ENCODE measurements at places on chromosomes 2 and 18. TPM values are rescaled to one million over a fixed set of nuclear protein-coding genes. Genes with fewer than 3 reads are reported as not detected.

MRO gene
- total RNA-seq, result not detected

FOXI3 gene
- not detected for total RNA-seq

CDH20 gene
- not detected for total RNA-seq

ITGB6 gene
- total RNA-seq, result not detected

AKAIN1 gene
- not detected for total RNA-seq

SULT1C2 gene
- not detected for total RNA-seq

DNA sequence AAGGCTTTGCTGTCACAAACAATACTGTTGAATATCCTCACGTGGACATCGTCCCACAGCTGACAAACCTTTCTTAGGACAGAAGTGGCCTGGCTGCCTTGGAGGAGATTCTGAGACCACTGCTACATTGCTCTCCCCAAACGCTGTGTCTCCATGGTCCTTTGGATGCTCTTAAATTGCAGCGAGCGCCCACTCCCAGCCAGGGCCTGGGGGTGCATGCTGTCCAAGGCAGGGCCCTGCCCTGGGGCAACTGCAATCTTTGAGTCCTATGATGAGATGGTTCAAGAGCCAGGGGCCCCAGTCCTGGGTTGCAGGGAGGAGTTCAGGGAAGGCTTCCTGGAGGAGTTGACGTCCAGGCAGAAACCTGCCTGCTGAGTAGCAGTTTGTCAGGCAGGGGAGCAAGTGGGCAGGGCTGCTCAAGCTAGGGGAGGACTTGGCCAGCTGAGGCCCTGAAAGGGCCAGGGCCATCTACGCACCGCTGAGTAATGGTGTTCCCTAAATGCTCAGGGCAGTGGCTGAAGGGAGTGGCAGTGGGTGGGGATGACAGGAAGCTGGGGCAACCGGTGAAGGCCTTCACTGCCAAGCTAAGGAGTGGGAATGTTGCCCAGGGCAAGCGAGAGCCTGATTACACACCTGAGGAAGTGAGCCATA is 10.8 kb upstream of the SDC1 start:
- no peak for DNase-seq

DNA sequence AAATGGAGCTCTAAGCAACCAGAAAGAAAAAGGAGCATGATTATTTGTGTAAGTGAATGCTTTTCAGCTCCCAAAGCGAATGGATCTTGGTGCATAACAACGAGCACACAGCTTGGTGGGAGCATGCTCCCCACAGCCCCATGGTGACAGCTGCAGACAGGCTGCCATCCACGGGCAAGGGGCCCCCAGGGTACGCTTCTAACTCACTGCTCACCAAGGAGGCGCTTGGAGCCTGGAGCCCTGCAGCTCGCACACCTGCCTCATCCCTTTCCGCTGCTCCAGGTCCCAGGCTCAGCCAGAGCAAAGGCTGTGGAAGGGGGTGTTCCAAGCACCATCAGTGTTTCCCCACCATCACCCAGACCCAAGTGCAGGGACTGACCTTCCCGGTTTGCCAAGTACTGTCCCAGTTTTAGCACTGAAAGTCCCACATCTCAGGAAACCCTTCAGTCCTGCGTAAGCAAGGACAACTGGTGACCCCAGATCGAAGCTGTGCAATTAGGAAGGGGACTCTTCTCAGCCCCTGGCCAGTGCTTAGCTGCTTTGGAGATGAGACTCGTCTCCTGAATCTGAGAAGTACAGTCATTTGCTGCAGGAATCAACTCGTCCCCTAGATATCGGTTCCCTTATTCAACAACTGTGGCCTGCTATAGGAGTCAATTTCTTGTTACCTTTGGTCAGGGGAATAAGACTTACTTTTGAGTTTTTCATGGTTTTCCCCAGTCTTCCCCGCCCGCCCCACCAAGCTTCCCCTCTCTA is 50.0 kb upstream of the ATG16L1 start:
- no peak for DNase-seq

- DNase-seq, result no peak
Observed at GRCh38 chr2:146317959-146318358, 1526.9 kb upstream of the ACVR2A start.

- DNase-seq, result no peak
Observed at GRCh38 chr2:190974629-190975361, 39.2 kb downstream of the STAT1 start.

- DNase-seq, result no peak
Observed at GRCh38 chr2:101270700-101271259, 18.1 kb downstream of the CNOT11 start.
